ENCODE measurements at places on chromosomes 6 and 20. TPM values are rescaled to one million over a fixed set of nuclear protein-coding genes. Genes with fewer than 3 reads are reported as not detected.
A peak's percentile ranks its signal among the peaks of the same experiment; 100 is the strongest.

- no peak for DNase-seq
These were observed 143.9 kb upstream of the ZNF217 start for GRCh38 chr20:53737396-53738038.

DNA sequence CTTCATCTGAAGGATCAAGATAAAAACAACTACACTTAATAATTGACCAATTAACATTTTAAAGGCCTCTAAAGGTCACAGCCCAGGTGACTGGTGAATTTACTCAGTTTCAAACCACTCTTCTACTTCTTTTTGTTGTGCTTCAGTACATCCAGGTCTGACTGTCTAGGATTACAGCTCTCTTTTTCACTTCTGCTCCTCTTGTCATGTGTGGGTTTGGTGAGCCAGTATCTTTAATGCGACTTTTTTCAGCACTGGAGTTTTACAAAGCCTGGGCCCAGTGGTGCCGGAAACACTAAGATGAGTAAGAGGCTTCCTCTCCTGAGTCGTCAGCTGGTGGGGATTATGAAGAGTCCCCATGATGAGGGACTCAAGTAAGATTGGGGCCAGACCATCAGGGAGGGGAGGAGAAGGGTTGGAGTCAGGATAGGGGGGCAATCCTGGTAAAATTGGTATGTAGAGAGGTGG, 27.0 kb downstream of the HECA start:
- DNase-seq, result no peak

DNA sequence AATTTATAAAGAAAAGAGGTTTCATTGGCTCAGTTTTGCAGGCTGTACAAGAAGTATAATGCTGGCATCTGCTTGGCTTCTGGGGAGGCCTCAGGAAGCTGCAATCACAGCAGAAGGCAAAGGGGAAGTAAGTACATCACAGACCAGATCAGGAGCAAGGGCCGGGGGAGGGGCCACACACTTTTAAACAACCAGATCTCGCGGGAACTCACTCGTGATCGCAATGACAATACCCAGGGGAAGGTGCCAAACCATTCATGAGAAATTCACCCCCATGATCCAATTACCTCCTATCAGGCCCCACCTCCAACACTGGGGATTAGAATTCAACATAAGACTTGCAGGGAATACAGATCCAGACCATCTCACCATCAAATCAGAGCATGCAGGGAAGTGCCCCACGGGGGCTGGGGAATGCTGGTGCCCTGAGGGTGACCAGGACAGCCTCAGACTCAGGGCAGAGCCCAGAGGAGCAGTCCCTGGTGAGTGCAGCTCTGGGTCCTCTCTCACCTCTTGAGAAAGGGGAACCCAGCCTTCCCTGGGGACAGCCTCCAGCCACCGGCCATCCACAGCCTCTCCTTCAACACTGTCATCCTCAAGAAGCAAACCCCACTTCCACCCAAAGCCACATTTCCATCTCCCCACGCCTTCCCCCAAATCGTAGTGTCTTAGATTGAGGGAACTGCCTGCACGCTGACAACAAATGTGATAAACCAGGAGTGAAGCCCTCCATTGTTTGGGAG, 80.7 kb downstream of the ANKRD60 start:
- no peak for DNase-seq

DNA sequence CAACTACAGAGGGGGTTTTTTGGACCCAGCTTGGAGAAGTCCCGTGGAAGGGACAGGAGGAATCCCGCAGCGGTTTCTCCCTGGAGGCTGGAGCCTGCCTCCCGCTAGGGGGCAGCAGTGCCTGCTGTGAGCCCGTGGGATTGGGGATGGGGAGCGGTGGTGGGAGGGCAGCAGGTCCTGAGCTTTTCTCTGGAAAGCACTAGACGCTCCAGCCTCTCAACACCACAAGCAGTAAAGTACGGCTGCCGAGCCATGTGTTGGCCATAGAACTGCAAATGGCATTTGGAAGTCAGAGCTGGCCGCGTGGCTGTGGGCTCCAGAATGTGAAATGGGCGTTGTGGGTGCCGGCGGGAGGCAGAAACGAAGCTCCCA, 47.8 kb downstream of the GMPR start:
- peak; percentile 29 for DNase-seq

GRCh38 chr6:109225946-109226345, 130.6 kb downstream of the CEP57L1 start:
- no peak for DNase-seq

- no peak for DNase-seq
These were observed 14.7 kb upstream of the DSP start for GRCh38 chr6:7526755-7527154.

GRCh38 chr20:57306747-57307146, 22.9 kb upstream of the SPO11 start:
- DNase-seq, result no peak

- peak; percentile 31 for DNase-seq
These were observed 507.3 kb upstream of the CITED2 start for GRCh38 chr6:139881728-139882211.

DNA sequence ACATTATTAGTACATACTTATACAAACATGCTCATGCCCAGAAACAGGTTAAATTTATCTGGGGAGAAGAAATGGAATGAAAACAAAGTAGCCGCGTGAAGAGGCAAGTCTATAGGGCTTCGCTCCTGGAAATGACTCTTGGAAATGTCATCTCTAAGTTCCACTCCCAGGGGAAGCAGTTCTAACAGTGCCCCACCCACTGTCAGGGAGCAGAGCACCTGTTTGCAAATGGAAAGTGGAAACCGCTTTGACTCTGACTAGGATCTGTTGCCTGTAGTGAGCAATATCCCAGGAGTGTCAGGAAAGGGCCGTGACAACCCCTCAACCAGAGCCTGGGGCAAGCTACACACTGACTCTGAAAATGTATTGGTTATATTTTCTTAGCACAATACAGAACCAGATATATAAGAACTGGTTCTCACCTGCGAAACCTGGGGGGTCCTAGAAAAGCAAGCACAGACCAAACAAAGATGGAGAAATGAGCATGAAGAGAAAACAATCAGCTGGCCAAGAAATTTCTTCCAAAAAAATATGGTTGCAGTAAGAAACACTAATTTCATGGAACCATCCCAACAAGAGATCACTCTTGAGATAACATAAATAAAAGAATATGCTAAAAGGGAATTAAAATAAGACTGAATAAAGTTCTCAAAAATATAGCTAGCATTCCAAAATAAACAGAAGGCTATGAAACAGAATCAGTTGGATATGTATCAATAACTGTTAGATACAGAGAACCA, 47.5 kb upstream of the CRISP1 start:
- DNase-seq, result no peak

GRCh38 chr6:164861967-164862366, 447.4 kb downstream of the C6orf118 start:
- DNase-seq, result no peak

GRCh38 chr6:44569931-44570385, 182.5 kb downstream of the CDC5L start:
- no peak for DNase-seq

- no peak for DNase-seq
These were observed 87.9 kb downstream of the THBS2 start for GRCh38 chr6:169165561-169166300.

DNA sequence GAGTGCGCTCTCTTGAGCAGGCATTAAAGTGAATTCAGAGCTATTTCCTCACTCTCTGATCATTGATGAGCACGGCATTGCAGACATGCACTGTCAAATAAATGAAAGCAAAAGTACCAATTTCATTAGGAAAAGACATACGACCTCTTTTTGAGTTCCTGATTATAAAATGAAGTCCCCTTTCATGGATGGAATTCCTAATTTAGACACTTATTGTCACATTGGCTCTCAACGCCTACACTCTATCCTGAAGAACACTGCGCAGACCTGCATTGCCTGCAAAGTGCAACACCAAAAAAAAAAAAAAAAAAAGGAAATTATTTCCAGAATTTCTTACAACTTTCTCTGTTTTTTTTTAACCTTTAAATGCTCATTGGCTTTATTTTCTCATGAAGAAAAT, 1.6 kb downstream of the ADGRB3 start:
- no peak for DNase-seq

DNA sequence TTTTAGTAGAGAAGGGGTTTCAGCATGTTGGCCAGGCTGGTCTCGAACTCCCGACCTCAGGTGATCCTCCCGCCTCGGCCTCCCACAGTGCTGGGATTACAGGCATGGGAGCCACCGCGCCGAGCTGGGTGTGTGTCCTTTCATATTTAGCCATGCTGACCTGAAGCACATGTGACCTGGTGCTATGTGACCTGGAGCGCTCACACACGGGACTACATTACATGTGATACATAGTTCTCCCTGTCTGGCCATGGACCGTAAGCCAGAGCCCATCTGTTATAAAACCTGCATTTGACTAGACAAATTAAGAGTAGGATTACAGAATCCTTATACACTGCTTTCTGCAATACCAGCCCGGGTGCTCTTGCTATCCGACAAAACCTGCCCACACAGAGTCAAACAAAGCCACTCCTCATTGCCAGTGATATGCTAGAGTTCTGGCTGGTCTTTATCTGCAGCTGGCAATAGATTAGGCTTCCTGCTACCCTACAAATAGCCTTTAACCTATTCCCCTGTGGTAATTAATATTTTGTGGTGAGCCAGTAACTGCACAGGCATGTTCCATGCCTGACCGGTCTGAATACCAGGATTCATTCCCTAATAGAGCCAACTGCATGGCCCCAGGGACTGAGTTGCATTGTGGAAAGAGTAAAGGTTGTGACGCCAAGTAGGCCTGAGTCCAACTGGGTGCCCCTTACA, 26.3 kb upstream of the FAM50B start:
- no peak for DNase-seq

- DNase-seq, result no peak
These were observed 44.8 kb downstream of the FARS2 start for GRCh38 chr6:5305968-5306626.

DNA sequence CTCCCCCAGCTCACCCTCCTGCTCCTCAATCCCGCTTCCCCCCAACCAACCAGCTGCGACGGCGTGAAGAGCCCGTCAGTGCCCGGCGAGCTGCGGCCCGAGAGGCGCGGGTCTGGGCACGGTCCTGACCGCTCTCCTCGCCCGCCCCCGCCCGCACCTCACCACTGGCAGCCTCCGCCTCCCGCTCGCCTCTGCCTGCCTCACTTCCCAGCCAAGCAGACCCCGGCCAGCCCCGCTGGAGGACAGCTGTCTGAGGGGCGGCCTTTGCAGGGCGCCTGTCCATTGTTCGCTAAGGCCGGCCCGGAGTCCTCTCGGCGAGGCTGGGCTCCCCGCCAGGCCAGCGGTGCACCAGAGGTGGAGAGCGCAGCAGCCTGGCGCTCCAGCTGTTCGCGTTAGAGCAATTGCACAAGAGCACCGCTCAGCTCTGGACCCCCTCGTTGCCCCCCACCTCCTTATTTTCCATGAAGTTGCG, 1.3 kb downstream of the SOBP start:
- DNase-seq, result no peak

- no peak for DNase-seq
These were observed 72.5 kb downstream of the ARHGAP18 start for GRCh38 chr6:129637340-129638054.

SDC4 gene
- total RNA-seq, result 88.4 TPM

SLC22A16 gene
- total RNA-seq, result not detected

BIRC7 gene
- total RNA-seq, result 0.14 TPM

ADGRG6 gene
- total RNA-seq, result 0.68 TPM

GGTLC1 gene
- not detected for total RNA-seq

SLC22A3 gene
- total RNA-seq, result not detected

UBR2 gene
- 16.3 TPM for total RNA-seq

CABLES2 gene
- 4.8 TPM for total RNA-seq

SPEF1 gene
- not detected for total RNA-seq
